GM12878 (cell line): ENCODE measurements at places on chromosomes 3 and 15.
A peak's percentile ranks its signal among the peaks of the same experiment; 100 is the strongest.

GRCh38 chr3:36812240-36812639 lies 47.9 kb upstream of the DCLK3 start:
- DNase-seq, result no peak

DNA sequence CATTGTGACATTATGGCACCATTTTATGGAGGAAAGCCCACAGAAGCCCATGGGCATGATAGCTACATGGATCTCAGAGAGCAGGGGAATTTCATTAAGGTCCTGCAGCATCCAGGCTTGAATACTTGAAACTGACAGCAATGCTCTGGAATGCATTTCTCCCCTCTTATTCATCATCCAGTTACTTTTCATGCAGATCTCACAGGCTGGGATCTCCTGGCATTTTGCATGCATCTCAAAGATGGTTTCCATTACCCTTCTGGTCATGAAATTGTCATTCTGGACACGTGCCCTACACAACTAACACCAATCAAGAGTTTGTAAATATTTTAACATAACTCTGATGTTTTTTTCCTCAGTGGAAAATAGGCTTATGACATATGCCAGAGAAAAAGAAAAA lies 32.4 kb downstream of the VGLL3 start:
- DNase-seq, result no peak

DNA sequence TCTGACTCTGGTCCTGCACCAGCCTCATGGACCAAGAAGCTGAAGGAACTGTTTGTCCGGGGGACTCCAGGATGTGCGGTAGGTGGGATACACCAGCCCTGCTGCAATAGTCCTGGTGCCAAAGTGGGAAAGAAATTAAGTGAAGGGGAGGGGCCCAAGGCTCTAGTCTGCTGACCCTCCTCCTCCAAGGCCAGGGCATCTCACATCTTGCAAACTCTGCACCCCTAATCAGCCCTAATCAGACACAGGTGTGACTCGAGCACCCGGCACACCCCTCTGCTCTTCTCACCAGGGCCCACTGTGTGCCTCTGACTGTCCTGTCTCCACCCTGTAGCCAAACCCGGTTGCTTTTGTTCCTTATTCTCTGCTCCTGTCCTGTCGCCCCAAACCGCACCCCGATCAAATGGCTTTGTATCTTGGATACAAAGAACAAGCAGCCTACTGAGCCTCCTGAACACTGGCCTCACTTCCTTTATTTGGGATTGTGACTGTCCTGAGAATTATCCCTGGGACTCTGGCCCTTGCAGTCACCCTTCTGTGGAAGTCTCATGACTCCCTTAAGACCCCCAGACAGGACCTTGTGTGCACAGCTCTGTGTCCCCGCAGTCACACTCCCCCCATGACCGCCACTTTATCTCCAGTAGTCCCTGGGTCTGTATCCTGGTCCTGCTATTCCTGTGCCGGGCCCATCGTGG lies 26.7 kb upstream of the SLC41A3 start:
- DNase-seq, result no peak

GRCh38 chr15:96699871-96700401 lies 369.4 kb downstream of the NR2F2 start:
- no peak for DNase-seq

DNA sequence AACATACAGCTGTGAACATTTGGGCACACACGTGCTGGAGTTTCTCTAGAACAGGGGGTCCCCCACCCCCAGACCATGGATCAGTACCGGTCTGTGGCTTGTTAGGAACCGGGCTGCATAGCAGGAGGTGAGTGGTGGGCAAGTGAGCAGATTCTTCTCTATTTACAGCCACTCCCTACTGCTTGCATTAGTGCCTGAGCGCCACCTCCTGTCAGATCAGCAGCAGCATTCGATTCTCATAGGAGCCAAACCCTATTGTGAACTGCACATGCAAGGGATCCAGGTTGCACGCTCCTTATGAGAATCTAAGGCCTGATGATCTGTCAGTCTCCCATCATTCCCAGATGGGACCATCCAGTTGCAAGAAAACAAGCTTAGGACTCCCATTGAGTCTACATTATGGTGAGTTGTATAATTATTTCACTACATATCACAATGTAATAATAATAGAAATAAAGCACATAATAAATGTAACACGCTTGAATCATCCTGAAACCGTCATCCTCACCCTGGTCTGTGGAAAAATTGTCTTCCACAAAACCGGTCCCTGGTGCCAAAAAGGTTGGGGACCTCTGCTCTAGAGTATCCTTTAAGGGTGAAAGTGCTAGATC lies 25.8 kb downstream of the CHRM5 start:
- DNase-seq, result no peak

DNA sequence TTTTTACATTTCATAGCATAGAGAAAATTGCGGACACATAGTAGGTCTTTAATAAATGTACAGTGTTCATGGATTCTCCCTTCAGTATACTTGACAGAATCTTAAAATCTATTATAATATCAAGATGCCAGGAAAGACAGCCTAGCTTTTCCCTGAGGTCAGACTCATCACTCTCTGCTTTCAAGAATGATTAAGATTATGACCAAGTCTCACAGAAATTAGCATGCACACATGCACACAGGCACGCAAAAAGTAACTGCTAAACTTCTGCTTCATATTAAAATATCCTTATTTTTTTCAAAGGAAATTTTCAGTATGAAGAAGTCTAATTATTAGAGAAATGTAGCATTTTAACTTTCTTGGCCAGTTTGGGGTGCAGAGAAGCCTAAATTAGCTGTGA lies 493.8 kb upstream of the NECTIN3 start:
- DNase-seq, result no peak

- DNase-seq, result no peak
These were observed 8.4 kb upstream of the CA12 start for GRCh38 chr15:63389902-63390670.

DNA sequence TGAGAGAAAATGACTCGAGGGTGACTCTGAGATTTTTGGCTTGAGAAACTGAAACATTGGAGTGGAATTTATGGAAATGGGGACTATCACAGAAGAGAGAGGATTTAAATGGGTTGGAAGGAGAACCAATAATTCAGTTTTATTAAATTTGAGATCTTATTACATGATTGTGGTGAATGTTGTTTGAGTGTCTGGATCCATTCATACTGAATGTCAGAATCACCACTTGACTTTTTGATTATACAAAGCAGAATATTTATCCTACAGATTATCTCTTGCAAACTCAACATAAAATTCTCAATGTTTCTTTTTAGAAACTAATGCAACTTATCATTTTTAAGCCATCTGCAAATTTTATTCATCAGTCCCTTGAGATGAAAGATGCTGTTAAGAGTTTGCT lies 332.8 kb downstream of the CNTN3 start:
- no peak for DNase-seq

GRCh38 chr3:29649815-29650547 lies 369.1 kb downstream of the RBMS3 start:
- peak; percentile 44 for DNase-seq

GRCh38 chr3:112136959-112137693 lies 4.1 kb upstream of the GCSAM start:
- DNase-seq, result no peak

GRCh38 chr3:191138937-191139336 lies 60.1 kb upstream of the OSTN start:
- no peak for DNase-seq

- no peak for DNase-seq
These were observed 404.9 kb downstream of the SQOR start for GRCh38 chr15:46039703-46040102.

GRCh38 chr3:120567370-120568201 lies 28.6 kb upstream of the NDUFB4 start:
- no peak for DNase-seq

DNA sequence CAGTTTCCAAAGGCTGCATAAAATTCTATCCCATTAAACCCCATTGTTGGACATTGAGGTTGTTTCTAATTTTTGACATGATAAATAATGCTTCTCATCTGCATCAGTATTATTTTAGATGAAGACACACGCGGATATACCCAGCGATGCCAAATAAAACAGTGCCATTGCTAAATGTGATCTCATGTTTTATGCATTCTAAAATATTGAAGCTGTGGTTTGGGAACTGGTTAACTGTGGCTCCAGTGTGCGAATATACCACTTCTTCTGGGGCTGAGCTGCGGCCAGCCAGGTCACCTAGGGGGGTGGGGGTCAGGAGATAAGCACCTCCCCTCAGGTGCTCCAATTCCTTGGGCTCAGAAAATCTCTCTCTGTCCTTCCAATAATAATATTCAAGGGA lies 230.0 kb downstream of the ADAMTS9 start:
- DNase-seq, result no peak

GRCh38 chr3:183913580-183913920 lies 28.9 kb upstream of the PARL start:
- DNase-seq, result no peak

DNA sequence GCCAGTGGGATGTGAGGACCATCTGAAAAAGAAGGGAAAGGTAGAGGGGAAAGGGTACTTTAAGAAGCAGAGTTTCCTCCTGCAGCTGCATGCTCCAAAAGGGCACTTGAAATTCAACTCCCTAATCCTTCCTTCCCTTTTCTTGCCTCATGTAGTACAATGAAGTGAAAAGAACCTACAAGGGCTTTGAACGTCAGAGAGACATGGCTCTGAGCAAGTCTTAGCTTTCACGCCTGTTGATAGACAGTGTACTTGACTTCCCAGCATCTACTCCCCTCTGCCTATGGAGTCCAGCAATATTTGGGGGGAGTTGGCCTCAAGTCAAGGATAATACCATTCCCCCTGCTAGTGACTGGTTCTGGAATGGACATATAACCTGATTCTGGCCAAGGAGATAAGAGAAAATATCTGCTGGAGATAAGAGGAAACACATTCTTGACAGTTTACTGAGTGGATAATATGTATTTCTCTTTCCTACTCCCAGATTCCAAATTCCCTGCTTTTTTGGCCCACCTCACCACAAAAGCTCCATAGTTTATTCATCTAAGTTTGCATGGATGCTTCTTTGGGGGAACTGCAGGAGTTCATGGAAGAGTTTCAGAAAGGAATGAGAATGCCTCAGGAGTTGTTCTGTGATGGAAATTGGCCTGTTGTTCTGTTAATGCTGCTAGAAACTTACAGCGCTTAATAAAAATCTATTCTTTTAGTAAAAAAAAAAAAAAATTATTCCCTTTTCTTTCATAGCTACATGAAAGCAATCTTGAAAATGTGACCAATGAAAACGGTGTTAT lies 193.0 kb upstream of the TPM1 start:
- DNase-seq, result no peak

GRCh38 chr15:40995656-40996055 lies 42.4 kb downstream of the CHAC1 start:
- DNase-seq, result no peak

GRCh38 chr3:45321607-45322391 lies 66.6 kb upstream of the LARS2 start:
- no peak for DNase-seq

DNA sequence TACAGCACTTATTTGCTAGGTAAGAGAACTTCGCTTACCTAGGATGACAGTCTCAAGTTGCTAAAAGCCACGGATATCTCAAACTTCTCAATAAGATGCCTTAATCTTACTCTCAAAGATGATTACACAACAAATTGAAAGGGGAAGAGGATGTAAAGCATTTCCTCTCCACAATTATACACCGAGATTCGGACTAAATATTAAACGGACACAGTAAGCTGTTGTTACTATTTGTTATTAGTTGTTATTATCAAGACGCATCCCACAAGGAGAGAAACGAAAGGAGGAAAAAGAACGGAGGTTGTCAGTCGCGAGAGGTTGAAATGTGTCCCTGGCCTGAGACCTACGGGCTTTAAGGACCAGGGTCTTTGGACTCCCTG lies 660 bp downstream of the ZNF106 start:
- DNase-seq, result no peak

DNA sequence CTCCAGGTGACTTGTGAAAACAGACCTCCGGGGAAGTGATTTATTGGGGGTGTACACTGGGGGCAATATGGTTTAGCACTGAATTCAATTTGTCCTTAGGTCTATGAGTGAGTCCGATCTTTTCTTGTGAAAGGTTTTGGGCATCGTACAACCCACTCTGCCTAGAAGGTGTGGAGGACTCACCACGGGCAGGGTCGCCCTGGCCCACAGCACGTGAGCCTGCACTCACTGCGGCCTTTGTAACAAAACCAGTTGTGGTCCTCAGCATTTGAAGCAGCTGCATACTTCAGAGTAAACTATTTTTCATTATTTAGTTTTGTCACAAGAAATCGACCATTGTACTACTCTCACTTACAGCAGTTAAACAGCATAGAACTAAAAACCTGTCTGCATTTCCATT lies 72.6 kb upstream of the BLM start:
- no peak for DNase-seq

DNA sequence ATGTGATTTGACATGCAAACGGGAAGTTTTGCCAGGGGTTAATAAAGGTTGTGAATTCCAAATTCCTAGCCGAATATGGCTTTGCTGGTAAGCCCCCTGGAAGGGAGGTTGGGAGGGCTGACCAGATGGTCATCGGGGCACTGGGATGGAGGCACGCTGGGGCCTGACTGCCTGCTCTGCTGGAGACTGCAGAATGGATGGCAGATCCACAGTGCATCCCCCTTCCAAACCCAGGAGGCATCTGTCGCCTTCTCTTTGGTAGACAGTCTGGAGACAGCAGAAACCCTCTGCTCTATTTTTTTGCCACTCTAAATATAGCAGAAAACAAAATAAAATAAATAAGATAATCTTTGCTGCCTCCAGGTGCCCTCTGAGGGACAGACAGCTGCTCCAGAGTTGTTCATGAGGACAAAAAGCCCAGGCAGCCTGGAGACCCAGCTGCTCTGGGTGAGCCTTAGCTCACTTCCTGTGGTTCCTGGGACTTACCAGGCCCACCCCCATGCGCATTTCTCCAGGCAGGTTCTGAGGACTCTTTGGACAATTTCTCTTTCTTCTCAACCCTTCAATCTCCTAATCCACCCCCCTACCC lies 6.1 kb upstream of the SPTBN5 start:
- DNase-seq, result no peak

DNA sequence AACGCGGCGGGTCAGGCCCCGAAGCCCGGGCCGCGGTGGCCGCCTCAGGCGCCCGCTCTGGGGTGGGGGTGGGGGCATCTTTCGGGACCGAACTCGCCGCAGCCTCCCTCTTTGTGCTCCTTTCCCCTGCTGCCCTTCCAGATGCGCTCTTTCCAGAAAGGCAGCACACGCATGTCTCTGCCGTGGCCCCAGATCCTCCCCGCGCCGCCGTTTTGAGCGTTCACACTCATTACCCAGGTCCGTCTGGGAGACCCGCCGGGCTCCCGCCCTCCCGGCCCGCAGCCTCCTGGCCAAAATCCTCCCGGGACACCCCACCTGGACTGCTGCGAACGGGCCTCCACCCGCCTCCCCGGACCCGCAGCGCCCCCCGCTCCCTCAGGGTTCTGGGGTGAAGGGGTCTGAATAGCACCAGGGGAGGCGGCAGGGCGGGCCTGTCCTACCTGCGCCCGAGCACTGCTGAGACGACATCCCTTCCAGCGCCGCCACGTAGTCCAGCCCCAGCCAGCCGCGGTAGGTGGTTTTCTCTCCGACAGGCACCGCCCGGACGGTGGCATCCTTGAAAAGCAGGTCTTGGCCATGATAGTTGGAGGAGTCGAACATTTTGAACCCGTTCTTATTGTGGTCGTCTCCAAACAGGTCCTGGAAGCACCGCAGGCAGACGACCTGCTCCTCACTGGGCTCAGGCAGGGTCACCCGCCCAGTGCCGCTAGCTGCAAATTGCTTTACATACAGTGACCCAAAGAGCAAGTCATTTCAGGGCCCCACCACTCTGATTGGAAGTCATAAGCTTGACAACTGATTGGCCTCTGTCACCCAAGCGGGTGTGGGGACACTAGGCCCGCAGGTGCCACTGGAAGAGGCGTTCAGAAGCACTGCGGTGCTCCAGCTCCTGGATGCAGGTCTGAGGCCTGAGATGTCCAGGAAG lies 25.9 kb downstream of the MELTF start:
- DNase-seq, result no peak
